ENCODE measurements at places on chromosomes 5 and 9.

DNA sequence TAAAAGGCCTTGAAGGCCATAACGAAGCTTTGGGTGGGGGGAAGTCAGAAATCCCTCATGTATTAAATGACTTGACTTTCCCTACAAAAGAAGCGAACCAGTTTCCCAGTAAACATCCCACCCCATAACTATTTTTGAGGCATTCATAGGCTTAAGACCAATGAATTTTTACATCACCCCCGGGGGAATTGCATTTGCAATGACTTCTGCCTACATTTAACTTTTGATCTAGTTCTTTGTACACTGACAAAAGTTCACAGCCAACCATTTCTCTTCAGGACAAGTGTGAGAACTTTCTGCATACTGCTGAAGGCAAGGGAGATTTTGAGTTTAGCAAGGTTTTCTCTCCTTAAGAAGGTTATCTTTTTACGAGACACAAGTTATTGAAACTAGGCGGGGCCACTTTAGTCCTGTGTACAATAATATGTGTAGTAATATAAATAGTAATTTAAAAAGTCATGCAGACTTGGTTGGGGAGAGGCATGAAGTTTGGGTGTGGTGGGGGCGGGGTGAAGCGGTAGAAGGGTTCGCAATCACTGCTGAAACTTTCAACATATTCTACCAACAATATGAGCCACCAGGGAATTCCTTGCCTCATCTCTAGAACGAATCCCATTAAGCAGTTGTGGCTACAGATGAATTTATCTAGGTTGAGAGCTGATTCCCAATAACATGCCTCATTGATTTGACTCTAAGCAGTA lies 2.5 kb downstream of the TJP2 start:
- no peak for DNase-seq

DNA sequence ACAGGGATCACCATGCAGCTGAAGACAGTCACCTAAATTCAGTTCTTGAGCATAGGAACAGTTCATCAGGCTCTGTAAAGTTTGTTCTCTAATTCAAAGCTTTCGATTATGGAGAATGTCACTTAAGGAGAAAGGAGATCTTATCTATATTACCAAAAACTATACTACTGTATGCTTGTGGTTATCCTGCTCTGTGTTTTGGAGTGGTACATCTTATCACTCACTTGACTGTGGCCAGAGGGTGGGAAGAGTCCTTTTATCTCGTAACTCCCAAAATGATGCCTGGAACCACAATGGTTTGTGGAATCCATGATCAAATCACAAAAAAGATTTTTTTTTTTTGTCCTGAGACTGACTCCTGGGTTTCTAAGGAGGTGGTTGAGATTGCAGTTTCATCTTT lies 230.7 kb downstream of the COMMD10 start:
- no peak for DNase-seq

GRCh38 chr5:143010351-143010750 lies 240.2 kb downstream of the ARHGAP26 start:
- DNase-seq: no peak

GRCh38 chr5:65672796-65673195 lies 48.0 kb downstream of the SHLD3 start:
- DNase-seq: no peak

GRCh38 chr9:123820139-123820538 lies 109.8 kb downstream of the DENND1A start:
- no peak for DNase-seq

- DNase-seq: no peak
Measured at GRCh38 chr5:148457183-148457620, 73.4 kb downstream of the FBXO38 start.

DNA sequence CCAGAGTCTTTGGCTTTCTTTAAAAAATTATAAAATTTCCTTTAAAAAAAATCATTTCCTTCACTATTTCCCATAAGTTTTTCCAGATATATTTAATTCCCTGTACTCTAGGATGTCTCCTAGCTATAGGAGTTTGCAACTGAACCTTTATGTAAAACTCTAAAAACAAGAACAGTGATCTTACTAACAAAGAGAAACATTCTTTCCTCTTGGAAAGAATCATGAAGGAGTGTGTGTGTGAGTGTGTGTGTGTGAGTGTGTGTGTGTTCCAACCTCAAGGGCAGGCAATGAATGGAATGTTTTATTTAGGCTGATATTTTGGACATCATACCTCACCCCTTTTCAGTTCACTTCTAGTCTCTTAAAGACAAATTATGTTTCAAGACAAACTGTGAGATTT lies 309.2 kb downstream of the CEMIP2 start:
- no peak for DNase-seq

DNA sequence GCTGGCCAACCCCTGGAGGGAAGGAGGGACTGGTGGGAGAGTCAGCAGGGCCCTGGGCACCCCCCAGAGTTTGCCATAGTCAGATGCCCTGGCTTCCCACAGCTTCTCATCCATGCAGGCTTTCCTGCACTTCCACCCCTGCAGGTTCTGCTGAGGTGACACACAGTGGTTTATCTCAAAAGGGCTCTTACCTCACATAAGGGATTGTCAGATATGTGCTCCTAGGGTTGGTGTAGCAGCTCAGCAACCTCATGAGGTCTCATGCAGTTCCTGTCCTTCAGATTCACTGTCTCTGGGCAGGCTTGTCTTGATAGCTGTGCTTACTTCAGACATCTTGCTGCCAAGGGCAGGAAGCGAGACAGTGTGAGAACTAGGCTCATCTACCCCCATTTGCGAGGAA lies 143.4 kb downstream of the KDM4C start:
- no peak for DNase-seq

DNA sequence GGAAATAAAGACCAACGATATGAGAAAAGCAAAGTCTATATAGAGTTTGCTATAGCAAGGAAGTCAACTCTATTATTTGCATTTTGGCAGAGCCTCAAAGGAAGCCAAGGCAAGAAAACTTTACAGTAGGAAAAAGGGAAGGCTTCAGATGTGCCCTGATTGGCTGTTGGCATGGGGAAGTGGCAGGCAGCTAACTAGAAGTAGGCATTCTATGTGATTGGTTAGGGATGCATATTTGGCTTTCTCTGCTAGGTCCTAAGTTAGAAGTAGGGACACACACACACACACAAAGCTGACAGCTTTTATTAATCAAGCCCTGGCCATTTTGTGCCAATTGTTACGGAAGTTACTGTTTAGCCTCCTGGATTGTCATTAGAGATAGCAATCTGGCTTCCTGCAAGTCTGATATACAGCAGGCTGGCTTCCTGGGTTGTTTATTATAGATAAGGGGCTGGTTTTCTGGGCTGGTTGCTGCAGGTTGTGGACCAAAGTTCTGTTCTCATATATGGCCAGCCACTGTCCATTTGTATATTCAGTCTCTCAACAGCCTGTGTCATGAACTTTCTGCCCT lies 308.1 kb upstream of the GRAMD2B start:
- DNase-seq: no peak

DNA sequence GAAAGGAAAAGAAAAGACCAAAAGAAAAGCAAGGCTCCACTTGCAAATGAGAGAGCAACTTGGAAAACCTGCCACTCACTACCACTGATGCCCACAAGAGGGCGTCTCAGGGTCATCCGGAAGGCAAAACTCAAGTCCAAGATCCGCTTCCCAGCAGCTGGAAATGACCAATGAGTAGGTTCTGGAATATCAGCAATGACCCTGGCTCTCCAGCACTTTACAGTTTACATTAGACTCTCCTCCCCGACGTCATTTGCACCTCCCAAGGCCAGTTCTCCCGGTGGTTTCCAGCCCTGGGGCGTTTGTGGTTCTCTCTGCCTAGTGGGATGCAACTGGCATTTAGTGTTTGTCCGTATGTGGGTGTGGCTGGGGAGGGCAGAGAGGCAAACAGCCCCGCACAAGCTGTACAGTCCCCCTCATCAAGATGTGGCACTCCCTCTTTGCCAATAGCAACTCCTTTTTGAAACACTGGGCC lies 193.8 kb upstream of the ZNF618 start:
- DNase-seq: peak; percentile 78

DNA sequence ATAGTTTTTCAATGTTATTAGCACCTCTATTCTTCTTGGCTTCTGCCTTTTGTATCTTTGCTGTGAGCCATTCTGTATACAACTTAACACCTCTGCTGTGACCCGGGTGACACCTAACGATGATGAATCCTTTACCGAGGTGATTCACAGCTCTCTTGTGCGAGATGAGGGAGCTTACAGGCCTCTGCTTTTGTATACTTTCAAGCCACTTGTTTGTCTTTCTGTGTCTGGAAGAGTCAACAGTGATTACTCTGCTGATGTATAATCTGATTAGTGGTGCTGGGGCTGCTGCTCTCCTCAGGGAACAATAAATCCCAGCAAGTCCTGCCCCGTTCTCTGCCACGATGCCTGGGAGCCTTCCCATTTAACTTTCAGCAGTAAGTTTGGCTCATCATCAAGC lies 442.9 kb upstream of the SGCD start:
- no peak for DNase-seq

DNA sequence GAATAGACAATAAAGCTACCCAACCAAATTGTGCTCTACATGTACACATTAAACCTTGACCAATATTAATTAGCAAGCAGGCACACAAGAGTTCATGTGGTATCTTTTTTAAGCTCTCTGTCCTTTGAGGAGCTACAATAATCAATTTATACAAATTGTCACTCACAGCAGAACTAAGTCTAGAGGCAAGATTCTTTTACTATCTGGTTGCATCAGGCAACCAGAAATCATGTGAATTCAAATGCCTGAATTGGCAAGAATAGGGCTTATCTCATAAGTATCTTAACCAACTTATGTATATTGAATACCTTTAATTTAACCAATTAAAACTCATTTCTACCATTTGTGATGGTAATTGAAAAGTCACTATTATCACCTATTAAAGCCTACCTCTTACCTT lies 145.5 kb upstream of the HAPLN1 start:
- DNase-seq: no peak

DNA sequence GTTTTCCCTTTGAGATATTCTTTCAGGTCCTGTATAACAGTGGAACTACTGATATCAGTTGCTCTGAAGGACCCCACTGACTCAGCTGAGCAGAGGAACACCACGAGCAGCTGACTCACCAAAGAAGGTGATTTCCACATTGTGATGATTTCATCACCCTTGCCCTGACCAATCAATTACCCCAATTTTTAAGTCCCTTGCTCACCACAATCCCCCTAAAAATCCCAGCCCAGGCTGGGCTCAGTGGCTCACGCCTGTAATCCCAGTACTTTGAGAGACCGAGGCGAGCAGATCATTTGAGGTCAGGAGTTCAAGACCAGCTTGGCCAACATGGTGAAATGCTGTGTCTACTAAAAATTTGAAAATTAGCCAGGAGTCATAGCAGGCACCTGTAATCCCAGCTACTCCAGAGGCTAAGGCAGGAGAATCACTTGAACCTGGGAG lies 125.3 kb upstream of the ABCA1 start:
- DNase-seq: no peak

- peak; percentile 52 for DNase-seq
Measured at GRCh38 chr5:90932052-90932699, 373.6 kb downstream of the ADGRV1 start.

DNA sequence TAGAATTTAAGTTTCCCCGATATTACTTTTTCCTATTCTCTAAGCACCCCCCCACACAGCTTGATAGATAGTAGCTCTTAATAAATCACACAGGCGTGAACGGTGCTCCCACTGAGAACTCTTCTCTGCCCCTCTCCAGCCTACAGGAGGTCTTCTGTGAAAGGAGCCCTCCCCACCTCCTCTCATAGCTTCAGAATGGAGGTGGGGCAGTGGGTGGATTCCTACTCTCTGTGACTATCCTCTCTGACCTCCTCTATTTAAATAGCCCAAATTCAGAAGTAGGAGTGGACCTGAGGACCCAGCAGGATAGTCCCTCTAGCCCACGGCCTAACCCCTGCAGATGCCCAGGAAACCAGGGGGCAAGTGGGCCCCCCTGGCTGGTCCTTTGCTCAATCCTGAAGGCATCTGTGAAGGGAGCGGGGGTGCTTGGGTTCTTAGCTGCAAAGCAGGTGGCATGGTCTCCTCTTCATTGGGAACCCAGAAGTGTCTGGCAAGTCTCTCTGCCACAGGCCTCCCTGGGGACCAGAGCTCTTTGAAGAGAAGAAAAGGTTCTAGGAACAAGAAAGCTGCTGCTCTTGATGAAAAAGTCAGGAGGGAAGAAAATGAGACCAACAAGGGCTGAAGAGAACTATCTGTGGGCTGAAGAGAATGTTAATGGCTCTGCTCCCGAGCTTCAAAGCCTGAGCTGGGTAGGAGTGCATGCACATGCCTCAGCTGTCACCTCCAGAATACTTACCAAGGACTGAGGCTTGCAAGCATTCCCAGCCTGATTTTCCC lies 21.1 kb upstream of the HSPA9 start:
- no peak for DNase-seq

DNA sequence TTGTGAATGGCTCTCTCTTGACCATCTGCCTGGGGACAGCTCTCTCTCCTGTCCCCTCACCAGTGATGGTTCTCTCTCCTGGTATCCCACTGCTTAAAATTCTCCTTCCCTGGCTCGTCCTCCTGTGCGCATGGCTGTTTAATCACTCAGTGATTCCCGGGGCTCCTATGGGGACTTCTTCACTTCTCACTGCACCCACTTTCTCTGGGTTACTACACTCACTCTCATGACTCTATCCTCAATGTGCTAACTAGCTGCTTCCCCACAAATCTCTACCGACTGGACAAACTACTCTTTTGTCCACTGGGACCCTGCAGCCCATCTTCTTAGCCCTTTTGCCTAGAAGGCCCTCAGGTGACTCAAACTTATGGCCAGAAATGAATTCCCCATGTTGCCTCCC lies 89.1 kb upstream of the TBC1D2 start:
- peak; percentile 1 for DNase-seq

- DNase-seq: no peak
Measured at GRCh38 chr9:130092910-130093309, 39.2 kb downstream of the GPR107 start.

- DNase-seq: no peak
Measured at GRCh38 chr9:93254806-93255493, 71.0 kb downstream of the WNK2 start.

- no peak for DNase-seq
Measured at GRCh38 chr9:111455638-111456037, 28.5 kb downstream of the ECPAS start.

GRCh38 chr5:147613359-147613758 lies 103.5 kb upstream of the DPYSL3 start:
- no peak for DNase-seq

All from HEK293T (cell line).